Heart right ventricle (tissue), 16 donors: ENCODE measurements at places on chromosomes 1 and 21. TPM values are rescaled to one million over a fixed set of nuclear protein-coding genes. Genes with fewer than 3 reads are reported as not detected.

The LHX8 gene
- not detected for total RNA-seq

The ANKRD34A gene
- 1.0 TPM for total RNA-seq

The SLAMF7 gene
- 0.17 TPM for total RNA-seq

The SMIM1 gene
- 24.5 TPM for total RNA-seq

The SLAMF8 gene
- total RNA-seq = 0.30 TPM

The SYCP1 gene
- total RNA-seq = not detected

The ZMPSTE24 gene
- total RNA-seq = 32.5 TPM

The HUNK gene
- 0.07 TPM for total RNA-seq

The FNDC10 gene
- 1.8 TPM for total RNA-seq

The COL9A2 gene
- total RNA-seq = 0.20 TPM

The HLX gene
- total RNA-seq = 5.5 TPM

The TNFRSF8 gene
- 0.74 TPM for total RNA-seq

The TRAF3IP3 gene
- 0.92 TPM for total RNA-seq

The H3-3A gene
- total RNA-seq = 286 TPM

The CLEC20A gene
- total RNA-seq = not detected

The ERG gene
- total RNA-seq = 30.4 TPM

The NBPF10 gene
- total RNA-seq = 0.47 TPM

The OR2L13 gene
- total RNA-seq = not detected

The LRRC38 gene
- not detected for total RNA-seq

The FAM167B gene
- total RNA-seq = 12.5 TPM

The SPATA17 gene
- 3.3 TPM for total RNA-seq

The RPE65 gene
- not detected for total RNA-seq

The GBP7 gene
- not detected for total RNA-seq

The FLG gene
- not detected for total RNA-seq

The CLDN14 gene
- total RNA-seq = not detected

The CD1E gene
- not detected for total RNA-seq

The MIER1 gene
- total RNA-seq = 16.9 TPM

The DMRTA2 gene
- total RNA-seq = not detected

The PIK3R3 gene
- 25.4 TPM for total RNA-seq

The RNF223 gene
- not detected for total RNA-seq
